ENCODE measurements at places on chromosomes 1 and 21.

DNA sequence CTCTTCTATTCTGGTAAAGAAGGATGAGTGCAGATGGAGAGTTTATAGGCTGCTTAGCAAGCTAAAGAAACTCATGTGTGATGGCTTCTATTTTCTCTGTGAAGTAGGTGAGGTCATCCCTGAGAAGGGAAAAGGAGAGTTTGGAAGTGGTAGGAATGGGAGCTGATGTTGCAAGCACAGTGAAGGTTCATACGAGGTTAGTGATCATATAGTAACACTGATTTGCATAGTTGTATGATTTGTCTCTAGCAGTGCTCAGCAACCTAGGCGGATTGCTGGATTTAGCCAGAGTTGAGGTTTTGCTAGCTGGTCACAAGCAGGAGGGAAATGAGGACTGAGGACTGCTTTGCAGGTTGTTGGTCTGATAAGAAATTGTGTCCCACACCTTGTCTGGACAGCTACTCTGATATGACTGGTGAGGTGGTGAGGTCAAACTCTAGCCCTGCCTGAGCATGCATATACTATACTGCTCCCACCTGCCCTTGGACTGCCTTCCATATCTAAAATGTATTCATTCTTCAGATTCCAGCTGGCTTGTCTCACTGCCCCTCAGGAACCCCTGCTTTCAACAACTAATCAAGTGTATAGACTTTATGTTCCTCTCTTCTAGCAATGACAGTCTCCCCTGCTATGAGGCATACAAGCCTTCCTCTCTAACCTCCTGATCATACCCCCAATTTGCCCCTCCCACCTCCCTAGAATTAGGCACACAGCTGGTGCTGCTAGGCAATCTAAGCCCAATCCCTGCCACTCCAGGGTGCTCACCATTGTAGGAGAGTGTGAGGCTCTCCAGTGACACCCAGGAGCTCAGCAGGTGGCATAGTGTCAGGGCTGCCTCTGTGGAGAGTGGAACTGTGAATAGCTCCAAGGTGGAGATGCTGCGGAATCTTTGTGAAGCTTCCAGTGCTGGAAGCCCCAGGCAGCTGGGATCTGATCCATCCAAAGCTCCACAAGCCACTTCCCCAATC lies 18.5 kb downstream of the LRRC41 start:
- no peak for DNase-seq

- DNase-seq = no peak
These were observed 2.0 kb downstream of the XKR8 start for GRCh38 chr1:27961646-27962221.

GRCh38 chr1:98792123-98792522 lies 130.6 kb downstream of the SNX7 start:
- no peak for DNase-seq

GRCh38 chr1:110387048-110387754 lies 3.6 kb downstream of the SLC16A4 start:
- no peak for DNase-seq

DNA sequence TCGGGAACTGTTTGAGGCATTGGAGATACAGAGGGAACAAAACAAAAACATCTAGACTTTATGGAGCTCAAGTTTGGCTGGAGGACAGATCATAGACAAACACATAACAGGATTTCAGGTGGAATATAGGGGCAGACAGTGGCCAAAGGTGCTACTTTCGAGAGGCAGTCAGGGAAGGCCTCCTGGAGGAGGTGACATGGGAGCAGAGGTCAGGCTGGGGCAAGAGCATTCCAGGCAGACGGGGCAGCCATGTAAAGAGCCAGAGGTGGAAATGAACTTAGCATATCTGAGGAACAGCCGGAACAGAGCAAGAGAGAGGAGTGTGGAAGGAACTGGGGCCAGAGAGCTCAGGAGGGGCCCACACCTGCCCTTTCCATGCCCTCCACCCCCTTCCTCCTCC lies 122.3 kb downstream of the DMRTB1 start:
- DNase-seq = no peak

DNA sequence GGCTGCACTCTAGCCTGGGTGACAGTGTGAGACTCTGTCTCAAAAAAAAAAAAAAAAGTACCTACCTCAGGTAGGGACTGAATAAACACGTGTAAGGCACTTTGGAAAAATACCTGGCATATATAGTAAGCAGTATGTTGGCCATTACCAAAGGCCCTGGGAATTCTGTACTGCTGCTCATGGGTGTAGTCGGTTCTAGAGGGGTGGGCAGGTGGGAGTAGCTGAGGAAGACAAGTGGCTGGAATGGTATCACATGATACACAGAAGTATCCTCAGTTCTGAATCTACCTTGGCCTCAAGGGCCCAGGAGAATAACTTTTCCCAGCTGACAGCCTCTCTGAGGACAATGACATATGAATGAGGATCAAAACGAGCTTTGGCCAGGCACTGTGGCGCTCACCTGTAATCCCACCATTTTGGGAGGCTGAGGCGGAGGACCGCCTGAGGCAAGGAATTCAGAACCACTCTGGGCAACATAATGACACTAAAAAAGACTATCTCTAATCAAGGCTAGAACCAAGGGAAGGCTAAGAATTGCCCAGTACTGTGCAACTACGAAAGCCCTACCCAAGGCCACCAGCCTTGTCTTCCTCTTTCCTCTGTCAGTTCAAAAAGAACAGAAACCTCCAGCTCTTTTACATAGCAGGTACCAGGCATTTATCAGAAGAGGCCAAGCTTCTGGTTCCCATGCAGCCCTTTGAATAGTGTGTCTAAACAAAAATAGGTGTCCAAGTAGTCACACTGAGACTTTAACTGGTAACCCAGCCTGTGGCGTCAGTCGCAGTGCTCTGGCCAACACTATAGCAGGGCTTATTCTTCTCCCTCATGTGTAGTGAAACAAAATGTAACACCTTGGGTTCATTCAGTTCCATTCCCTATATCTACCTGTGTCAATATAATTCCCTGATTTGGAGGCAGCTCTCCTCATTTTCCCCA lies 10.2 kb downstream of the MMACHC start:
- no peak for DNase-seq

- DNase-seq = no peak
These were observed 124.5 kb downstream of the IGSF21 start for GRCh38 chr1:18232052-18232451.

DNA sequence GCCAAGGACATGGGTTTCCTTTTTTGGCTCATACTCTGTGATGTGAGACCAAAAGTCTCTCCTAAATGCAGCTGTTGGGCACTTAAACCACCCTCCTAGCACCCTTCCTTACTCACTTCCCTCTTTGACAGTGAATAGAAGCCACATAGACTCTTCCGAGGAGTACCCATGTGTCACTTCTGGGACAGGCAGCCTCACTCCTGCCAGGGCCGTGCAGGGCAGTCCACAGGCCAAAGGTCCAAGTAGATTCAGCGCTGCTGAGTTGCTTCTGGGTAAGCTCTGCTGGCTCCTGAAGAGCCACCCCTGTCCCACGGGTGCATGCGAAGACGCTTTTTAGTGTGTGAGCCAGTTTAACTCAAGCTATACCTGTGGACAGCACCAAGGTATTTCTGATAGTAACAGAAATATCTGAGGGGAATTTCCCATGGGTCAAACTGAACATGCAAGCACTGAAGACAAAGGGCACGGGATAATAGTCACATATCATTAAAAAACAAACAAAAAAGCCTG lies 36.8 kb upstream of the BMP8B start:
- no peak for DNase-seq

DNA sequence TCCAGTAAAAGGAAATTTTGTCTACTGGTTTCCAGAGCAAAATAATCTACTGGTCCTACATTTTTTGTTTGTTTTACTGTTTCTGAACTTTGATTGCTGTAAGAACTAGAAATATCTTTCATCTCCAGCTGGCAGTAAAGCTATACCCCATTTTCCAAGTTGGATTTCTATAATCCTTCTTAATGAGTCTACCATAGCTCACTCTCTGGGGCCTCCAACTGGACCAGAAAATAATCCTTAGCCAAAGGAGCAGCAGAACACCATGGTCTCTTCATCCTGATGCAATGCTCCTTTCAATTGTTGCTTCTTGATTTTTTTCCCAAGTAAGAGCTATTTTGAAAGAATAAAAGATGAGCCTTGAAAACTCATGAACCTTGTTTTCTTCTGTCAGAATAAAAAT lies 110.0 kb upstream of the COL11A1 start:
- DNase-seq = no peak

DNA sequence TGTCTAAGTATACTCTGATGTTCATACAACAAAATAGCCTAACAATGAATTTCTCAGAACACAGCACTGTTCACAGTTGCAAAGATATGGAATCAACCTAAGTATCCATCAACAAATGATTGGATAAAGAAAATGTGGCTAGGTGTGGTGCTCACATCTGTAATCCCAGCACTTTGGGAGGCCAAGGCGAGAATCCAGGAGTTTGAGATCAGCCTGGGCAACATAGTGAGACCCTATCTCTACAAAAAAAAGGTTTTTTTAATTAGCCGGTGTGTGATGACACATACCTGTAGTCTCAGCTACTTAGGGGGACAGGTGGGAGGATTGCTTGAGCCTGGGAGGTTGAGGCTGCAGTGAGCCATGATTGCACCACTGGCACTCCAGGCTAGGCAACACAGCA lies 10.7 kb downstream of the IFNAR2 start:
- DNase-seq = no peak

GRCh38 chr21:16082038-16082816 lies 352.4 kb downstream of the USP25 start:
- DNase-seq = no peak

- no peak for DNase-seq
These were observed 65.6 kb downstream of the ST3GAL3 start for GRCh38 chr1:43772978-43773377.

- no peak for DNase-seq
These were observed 440 bp downstream of the TNFRSF25 start for GRCh38 chr1:6465461-6466005.

- DNase-seq = no peak
These were observed 84.7 kb downstream of the PDE9A start for GRCh38 chr21:42737951-42738590.

- DNase-seq = peak; percentile 6
These were observed 53.3 kb upstream of the SYT14 start for GRCh38 chr1:209884665-209885117.

GRCh38 chr21:14675774-14676530 lies 129.8 kb upstream of the SAMSN1 start:
- DNase-seq = no peak

DNA sequence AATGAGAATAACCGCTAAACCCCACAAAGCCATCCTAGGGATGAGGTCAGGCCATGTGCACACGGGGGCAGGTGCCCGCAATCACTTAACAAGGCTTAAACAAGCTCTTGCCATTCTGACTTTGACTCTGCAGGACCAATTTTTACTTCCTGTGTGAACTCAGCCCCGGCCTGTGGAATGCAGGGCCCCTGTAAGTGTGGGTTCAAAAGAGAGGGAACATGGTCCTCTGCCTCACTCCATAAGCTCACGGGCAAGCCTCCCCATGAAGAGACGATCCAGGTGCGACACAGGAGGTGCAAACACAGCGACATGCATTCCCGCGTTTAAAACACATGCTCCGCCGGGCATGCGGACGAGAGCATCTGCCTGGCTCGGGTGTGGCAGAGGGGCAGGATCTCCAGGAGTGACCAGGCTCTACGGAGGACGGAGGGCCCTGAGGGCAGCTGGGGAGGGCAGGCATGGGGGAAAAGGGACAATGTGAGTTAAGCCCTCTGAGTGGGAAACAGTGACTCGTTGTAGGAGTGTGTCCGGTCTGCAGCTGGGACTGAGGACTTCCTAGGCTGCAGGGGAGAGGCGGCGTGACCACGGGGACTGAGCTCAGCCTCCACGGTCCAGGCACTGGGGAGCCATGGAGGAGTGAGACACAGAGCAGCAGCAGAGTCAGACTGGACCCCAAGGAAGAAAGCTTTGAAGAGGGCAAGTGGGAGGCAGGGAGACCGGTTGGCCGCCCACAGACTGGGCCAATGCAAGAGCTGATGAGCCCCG lies 40.6 kb upstream of the AJAP1 start:
- DNase-seq = no peak

DNA sequence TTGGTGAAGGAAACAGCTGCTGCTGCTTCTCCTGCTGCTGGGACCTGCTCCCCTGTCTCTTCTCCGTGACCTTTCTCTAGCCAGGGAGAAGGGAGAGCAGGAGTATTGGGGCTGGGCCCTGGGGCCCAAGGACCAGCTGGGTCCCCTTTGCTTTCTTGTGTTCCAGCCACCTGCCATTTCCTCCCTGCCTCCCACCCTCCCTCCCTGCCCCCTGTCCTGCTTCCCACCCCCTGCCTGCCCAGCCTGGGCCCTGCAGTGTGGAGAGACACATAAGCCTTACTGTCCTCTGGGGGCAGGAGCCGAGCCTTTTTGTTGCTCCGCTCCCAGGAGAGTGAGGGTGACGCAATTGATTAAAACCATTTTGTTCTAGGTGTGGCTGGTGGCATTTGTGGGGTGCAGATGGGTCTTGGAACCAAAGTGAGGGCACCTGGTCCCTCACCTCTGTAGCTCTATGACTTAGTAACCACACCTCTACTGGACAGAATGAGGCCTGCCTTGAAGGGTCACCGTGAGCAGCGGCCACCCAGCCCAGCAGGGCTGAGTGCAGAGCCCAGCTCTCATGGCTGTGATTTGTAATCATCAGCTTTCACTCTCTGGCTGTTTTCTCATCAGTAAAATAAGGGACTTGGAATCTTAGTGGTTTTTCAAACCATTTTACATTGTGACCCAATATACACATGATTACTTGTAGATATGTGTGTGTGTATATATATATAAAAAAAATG lies 13.9 kb upstream of the TMEM222 start:
- DNase-seq = no peak

DNA sequence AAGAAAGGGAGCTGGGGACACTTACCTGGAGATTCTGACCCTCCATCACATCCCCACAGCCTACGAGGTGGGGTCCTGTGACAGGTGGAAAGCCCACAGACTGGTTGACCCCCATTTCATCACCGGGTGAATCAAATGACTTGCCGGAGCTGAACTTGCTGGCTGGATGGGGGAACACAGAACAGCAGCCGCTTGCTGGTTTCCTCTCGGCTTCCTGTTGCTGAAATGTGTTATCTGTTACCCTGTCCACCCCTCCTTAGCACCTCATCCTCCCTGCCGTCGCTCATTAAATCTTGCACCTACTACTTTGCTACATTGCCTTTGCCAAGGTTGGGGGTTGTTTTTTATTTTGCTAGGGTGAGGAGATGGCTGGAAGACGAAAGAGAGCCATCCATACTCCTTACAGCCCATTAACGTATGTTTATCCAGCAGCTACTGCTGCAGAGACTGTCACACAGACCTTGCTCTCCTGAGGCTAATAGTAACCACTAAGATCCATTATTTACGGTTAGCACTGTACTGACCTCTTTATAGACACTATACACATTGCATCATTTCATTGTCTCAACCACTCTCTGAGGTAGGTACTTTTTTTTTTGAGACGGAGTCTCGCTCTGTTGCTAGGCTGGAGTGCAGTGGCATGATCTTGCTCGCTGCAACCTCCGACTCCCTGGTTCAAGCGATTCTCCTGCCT lies 7.0 kb downstream of the PAFAH2 start:
- peak; percentile 21 for DNase-seq

DNA sequence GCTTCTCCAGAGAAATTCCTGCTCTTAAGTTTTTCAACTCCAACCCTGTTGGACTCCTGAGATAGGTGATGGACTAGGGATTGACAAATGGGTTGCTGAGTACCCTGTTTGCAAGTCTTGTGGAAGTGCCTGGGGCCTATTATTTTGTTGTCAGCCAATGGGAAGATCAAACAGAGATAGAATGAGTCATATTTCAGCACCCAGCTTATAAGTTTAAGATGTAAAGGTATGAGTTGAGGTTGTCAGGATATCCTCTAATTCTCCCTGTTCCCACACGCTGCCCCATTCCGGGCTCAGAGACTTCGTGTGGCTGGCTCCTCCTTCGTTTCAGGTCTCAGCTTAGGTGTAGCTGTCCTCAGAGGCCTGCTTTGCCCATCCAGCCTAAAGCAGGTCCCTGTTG lies 91.8 kb downstream of the CENPF start:
- no peak for DNase-seq

Measured in stimulated activated CD4-positive, alpha-beta T cell treated with anti-CD3 and anti-CD28 coated beads, Interleukin-12 subunit alpha, Interleukin-12 subunit beta, amount 100 ng/mL, for 24 hours (primary cell).